ENCODE measurements at places on chromosomes 13 and 19.

GRCh38 chr13:38883783-38884182 is 106.8 kb downstream of the STOML3 start:
- no peak for DNase-seq

DNA sequence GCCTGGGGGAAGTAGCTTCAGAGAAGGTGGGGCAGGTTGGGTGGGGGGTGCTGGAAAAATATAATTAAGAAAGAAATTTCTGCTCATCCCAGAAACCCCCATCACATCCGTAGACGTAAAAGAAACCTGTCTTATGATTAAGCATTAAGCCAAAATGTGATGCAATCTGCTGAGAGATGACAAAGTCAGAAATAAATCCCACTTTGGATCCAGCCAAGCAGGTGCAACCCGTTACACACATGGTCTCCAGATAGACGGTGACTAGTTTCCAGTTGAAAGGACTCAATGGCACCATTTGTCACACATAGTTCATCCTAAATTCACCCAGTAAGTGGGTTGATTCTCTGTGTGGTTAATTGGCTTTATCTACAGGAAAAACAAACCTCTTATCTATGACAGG is 34.1 kb downstream of the PSG5 start:
- DNase-seq = no peak

- DNase-seq = no peak
Observed at GRCh38 chr13:78100486-78100885, 181.9 kb upstream of the EDNRB start.

DNA sequence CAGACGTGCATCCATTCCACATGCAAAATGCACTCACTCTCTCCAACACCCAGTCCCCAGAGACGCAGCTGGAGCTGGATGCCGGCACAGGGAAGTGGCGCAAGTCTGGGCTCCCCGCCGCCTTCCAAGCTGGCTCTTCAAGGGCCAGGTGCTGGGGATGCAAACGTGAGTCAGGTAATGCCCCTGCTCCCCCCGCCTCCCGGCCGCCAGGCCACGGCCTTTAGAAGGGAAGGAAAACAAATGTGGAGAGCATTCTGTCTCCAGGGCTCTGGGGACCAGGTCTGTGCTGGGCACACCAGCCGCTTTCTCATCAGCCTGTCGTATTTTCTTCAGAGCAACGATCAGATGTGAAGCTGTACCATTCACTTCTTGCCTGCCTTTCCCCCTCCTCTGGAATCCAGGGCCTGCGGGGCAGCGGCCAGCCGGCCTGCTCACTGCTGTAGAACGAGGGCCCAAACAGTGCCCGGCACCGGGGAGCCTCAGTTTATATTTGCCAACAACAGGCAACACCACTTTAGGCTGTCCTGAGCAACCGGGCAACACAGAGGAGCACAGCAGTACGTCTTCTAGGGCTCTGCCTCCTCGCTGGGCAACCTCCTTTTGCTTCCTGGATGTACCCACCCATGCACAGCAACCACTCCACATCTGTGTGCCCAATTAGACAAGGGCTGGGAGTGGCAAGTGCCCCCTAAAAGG is 3.8 kb downstream of the RAB20 start:
- DNase-seq = no peak

DNA sequence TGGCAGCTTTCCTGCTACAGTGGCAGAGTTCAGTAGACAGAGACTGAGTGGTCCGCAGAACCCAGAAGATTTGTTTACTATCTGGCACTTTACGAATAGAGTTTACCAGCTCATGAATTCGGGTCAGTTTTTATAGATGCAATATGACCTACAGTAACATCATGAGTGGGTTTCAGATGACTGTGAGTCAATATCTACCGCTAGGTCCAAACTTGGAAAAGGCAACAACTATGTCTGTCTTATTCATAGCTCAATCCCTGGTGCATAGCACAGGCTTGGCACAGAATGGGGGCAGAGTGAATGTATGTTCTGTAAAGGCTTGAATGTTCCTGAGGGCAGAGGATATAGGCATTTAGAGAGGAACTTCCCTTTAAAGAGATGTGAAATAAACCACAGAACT is 65.2 kb downstream of the RAP2A start:
- no peak for DNase-seq

DNA sequence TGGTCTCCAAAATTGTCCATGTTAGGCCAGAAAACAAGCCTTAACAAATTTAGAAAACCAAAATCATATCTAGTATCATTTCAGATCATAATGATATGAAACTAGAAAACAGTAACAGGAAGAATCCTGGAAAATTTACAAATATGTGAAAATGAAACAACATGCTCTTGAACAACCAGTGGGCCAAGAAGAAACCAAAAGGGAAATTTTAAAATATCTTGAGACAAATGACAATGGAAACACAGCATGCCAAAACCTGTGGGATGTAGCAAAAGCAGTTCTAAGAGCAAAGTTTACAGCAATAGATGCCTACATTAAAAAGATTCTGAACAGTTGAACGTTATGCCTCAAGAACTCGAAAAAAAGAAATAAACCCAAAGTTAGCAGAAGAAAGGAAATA is 32.6 kb downstream of the VWA8 start:
- DNase-seq = no peak

DNA sequence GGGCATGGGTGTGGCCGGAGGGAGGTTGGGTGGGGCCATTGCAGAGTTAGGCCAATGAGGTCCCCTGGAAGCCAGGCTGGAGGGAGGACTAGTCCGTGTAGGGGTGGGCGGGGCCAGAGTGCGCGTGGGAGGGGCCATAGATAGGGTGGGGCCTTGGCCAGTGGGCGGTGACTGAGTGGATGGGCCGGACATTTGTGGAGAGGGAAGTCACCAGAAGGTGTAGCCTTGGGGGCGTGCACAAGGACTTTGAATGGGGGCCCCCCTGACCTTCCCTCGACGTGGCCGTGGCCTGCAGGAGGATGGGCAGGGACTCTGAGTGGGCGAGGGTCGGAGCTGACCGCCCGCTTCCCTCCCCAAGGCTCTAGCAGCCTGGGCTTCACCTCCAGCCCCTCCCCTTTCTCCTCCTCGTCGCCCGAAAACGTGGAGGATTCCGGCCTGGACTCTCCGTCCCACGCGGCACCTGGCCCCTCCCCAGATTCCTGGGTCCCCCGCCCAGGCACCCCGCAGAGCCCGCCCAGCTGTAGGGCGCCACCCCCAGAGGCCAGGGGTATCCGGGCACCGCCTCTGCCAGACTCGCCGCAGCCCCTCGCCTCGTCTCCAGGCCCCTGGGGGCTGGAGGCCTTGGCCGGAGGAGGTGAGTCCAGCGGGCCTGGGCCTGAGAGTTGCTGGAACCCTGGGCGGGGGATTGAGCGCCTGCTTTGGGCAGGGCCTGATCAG is 16.5 kb upstream of the B3GNT3 start:
- DNase-seq = no peak

DNA sequence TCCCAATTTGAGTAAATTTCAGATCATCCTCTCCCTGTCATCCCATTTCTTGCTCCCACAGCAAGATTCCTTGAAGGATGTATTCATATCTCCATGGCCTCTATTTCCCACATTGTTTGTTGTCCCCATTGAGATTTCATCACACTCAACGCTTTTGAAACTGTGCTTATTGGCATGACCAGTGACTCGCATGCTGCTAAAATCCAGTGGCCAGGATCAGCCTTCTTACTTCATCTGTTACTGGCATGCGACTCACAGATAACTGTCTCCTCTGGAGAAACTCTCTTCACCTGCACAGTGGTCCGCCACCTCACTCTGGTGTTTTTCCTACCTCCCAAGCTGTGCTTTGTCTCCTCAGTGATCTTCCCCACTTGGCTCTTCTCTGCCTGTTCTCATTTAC is 95.8 kb downstream of the WASF3 start:
- no peak for DNase-seq

- DNase-seq = no peak
Observed at GRCh38 chr13:72295153-72295552, 428.1 kb upstream of the DACH1 start.

DNA sequence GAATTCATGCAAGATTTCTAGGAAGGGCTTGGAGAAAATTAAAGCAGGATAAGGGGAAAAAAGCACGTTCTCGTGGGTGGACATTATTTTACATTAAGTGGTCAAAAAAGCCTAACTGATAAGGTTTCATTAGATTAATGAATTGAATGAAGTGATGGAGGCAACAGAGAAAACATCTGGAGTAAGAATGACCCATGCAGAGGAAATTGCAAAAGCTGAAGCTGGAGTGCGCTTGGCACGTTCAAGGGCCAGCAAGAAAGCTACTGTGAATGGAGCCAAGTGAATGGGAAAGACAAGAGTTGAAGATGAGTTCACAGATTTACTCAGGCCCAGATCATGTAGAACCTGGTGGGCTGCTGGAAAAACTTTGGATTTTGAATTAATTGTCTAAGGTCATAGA is 777.9 kb downstream of the DACH1 start:
- no peak for DNase-seq

- no peak for DNase-seq
Observed at GRCh38 chr13:79593641-79594275, 112.8 kb downstream of the NDFIP2 start.

DNA sequence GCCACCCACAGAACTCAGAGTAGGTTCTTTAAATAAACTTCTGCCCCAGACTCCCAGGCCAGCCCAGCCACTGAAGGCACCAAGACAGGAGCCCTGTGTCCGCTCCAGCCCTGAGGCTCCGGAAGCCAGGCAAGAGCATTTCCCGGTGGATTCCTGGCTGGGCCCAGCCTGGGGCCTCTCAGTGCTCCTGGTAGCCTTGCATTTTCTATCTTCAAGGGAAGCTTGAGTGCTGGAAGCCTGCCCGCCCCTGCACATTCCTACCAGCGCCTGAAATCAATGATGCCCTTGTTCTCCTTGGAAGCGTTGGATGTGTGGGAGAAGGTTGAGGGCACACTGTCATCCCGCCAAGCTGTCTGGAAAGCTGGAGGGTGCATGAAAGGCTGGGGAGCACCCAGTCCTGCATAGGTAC is 70.3 kb downstream of the ALOX5AP start:
- no peak for DNase-seq

DNA sequence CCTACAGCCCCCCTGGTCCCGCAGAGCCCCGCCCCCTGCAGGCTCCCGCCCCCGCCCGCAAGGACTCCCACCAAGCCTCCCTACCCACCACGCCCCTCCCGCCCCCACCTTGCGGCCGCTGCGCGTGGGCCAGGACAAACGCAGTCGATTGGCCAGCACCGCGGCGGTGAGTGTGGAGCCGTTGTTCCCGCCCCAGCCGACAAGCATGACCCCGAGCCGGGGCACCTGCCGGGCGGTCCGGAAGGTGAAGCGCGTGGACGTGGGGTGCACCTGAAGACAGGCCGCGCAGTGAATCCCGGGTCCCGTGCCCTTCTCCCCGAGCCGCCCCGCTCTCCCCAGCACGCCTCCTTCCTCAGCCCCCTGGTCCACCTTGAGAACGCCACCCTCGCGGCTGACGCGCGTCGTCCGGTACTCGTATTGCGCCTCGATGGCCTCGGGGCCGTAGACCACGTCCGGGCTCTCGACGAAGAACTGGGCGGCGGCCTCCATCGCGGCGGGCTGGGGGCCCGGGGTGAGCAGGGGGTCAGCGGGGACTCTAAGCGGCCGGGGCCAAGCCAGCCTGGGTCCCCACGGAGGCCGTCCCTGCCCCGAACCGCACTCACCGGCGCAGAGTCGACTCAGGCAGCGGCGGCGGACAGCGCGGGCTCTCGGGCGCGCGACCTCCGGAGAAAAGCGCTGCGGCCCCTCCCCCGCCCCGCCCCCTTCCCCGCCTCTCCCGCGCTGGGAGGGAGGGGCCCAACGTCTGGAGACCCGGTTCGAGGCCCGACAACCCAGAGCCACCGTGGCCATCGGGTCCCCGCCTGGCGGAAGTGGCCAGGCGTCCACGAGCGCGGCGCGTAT is at the start of gene ISYNA1:
ISYNA1 (minus strand) TSS at position 643 of the 840 bp plus-strand sequence; CDS start at position 489, 154 bp downstream.
- no peak for DNase-seq

DNA sequence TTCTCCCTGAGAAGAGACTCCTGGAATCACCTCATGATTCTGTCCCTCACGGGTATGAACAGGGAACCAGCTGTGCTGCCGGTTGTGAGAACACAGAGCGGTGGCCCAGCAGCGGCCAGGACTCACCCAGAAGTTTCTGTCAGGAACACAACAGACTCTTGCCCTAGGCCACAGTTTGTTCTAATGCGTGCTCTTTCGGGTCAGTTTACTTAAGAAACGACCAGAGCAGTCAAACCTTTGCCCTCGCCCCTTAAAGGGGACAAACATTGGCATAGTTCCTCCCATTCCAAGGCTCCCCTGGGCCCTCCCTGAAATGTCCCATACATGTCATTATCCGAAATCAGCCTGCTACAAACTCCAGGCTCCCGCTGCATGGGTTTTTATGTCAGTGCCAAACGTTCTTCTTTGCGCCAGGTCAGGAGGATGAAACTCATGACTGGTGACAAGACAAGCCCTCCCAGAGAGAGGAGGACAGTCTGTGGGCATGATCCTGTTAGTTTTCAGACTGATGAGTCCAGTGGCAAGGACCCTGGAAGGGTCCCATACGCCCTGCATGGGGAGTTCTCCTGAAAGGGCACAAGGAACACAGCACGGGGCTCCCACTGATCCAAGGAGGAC is 18.3 kb downstream of the ZIC5 start:
- DNase-seq = no peak

DNA sequence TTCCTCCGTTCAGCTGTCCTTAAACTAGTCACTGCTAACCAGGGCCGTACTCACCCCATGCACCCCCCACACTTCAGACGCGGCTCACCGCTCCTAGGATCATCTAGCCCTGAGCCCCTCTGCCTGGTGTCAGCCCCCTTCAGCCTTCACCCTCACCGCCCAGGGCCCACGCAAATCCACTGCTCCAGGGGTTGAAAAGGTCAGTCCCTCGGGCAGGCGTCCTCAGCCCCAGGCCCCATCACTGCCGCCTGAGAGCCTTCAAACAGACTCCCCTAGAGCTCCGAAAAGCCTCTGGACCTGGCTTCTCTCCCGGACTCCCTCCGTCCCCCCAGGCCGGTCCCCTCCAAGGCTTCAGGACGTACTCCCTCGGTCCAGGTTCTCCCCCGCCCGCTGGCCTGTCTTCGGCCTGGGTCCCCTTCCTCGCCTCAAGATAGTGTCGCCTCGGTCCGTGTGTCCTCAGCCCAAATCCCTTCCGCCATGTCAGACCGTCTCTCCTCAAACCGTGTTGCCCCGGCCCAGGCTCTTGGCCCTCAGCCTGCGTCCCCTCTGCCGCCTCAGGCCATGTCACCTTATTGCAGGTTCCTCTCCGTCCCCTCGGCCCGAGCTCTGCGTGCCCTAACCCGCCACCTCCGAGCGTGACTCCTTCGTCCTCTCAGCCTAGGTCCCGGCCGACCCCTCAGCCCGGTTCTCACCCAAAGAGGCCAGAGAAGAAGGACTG is 553 bp downstream of the NAPA start:
- no peak for DNase-seq

DNA sequence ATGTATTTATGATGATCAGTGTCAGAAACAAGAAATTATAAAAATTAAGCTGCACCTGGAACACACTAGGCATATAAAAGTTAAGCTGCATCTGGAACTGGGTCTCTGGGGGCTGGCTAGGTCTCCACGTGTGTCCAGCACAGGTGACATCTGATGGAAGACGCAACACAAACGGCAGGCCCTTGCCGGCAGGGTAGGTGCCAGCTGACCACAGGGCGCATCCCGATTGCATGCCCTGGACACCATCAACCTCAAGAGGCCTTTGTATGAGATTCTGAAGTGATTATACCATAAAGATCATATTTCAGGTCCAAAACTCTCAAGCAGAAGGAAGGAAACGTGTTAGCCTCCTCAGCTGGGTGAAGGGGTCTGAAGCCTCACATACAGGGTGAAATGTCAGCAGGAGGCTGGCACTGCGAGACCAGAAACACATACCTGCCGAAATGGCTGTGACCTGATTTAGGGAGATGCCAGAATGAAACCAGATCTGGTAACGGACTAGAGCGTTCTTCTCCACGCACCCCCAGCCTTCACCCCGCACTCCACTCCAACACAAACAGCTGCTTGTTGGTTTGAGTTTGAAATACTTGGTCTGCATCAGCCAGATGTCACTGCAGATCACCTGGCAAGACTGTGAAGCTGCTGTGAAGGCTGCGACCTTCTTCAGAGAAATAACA is 37.3 kb downstream of the COL4A1 start:
- DNase-seq = no peak
